ENCODE measurements at places on chromosomes 4 and X.

DNA sequence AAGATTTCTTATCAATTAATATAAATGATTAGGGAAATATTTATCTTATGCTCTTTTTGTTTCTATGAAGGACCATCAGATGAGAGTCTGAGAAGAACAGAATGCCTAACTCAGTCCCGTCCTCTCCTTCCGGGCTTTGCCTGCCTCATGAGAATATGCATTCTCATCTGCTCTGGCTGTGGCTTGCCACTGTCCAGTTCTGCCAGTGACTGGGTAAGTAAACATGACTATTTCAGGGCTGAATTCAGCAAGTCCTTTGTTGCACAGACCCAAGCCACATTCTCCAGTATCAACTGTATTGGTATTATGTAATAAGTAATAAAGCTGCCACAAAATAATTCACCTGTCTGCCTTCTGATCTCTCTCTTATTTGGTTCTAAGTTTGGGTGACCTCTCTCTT lies 110.7 kb downstream of the WDFY3 start:
- DNase-seq, result no peak

GRCh38 chr4:23934915-23935314 lies 45.1 kb upstream of the PPARGC1A start:
- peak; percentile 85 for DNase-seq

- no peak for DNase-seq
Observed at GRCh38 chrX:18537524-18537923, 112.1 kb downstream of the CDKL5 start.

DNA sequence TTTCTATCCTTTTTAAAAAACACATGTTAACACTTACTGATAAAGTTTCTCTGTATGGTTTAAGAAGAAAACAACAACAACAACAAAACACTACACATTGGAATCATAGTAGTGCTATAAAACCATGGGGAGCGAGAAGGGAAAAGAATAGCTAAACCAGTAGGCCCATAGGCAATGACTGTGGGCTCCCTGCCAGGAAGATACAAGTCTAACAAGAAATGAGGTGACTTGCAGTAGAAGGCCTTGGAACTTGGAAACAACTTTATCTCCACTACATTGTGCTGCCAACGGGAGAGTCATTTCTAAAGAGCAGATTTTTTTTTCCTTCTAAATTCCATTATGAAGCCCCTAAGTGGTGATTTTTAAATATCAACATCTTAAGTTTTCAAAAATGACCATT lies 78.0 kb downstream of the GPC4 start:
- no peak for DNase-seq

- no peak for DNase-seq
Observed at GRCh38 chr4:147409350-147409749, 71.5 kb upstream of the EDNRA start.

- DNase-seq, result no peak
Observed at GRCh38 chr4:26379837-26380236, 59.0 kb downstream of the RBPJ start.

Measured in fibroblast of skin of back (primary cell).